Activated CD4-positive, CD25-positive, alpha-beta regulatory T cell (primary cell): ENCODE measurements at places on chromosomes 5 and 9.

DNA sequence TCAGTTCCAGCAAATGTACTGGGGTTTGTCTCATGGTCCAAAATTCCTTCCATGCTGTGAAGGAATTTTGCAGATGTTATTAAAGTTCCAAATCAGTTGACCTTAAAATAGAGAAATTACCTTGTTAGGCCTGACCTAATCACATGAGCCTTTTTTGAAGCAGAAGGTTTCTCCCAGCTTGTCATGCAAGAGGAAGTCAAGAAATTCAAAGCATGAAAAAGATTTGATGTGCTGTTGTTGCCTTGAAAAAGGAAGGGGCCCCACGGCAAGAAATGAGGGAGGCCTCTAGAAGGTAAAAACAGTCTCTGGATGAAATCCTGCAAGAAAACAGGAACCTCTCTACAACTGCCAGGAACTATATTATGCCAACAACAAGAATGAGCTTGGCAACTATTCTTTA lies 24.2 kb upstream of the HAPLN1 start:
- DNase-seq: no peak

GRCh38 chr5:53083927-53084326 lies 25.6 kb downstream of the MOCS2 start:
- DNase-seq: no peak

DNA sequence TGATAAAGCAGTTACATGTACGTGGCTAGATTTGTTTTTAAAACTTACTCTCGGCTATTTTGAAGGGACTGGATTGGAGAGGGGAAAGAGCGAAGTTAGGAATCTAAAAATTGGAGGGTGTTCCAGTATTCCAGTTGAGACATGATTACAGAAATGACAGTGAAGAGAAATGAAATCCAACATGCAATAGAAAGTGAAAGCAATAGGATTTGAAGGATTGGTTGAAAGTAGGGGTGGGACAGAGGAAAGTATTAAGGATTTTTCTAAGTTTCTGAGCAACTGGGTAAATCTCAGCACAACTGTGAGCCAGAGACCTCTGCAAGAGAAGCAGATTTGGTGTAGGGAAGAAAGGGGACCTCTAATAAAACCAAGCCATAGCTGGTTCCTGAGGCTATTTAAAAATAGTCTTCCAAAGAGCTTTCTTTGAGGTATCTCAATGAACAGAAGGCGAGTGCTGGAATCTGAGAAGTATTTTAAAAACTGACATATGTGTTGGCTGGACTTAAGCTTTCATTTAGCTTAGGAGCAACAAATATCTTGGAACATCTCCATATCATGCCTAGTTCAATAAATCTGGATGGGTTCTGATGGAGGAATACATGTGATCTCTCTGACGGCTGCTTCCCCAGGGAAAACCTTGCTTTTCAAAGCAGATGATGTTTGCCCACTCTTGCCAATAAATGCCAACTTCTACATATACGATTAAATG lies 110.4 kb upstream of the IFNK start:
- no peak for DNase-seq

DNA sequence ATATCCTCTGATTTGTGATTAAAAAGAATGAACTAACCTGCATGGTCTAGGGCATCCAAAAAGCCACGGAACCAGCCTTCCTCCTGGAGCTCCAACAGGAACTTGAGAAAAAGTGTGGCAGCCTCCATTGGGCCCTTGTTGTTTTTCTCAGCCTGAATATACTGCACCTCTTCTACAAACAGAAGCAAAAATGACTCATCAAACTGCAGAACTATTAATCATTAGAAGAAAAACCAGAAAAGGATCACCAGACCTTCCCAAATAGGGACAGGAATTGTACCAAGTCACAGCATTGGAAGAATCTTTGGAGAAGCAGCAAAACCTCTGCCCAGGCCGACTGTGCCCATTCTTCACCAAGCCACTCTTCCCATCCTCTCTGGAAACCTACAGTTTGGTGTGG lies 25.2 kb downstream of the RIGI start:
- no peak for DNase-seq

GRCh38 chr5:44747396-44747795 lies 61.4 kb upstream of the MRPS30 start:
- no peak for DNase-seq

- no peak for DNase-seq
Measured at GRCh38 chr5:135437796-135438560, 9.2 kb downstream of the DCANP1 start.

DNA sequence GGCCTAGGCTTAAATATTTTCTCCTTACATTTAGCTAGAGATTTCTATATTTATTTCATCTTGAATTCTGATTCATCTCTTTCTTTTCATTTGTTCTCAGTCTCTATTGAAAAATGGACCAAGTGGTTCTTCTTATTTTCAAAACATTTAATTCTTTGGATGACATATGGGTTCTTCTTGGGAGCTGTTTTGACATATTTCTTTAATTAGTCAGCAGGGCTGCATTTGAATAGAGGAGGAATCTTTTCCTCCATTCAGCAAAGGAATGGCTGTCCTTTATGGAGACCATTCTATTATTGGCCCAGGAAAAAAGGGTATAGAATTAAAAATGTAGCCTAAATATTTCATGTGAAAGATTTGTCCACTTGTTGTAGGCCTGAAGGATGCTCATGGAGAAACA lies 109.9 kb downstream of the RPS23 start:
- no peak for DNase-seq

DNA sequence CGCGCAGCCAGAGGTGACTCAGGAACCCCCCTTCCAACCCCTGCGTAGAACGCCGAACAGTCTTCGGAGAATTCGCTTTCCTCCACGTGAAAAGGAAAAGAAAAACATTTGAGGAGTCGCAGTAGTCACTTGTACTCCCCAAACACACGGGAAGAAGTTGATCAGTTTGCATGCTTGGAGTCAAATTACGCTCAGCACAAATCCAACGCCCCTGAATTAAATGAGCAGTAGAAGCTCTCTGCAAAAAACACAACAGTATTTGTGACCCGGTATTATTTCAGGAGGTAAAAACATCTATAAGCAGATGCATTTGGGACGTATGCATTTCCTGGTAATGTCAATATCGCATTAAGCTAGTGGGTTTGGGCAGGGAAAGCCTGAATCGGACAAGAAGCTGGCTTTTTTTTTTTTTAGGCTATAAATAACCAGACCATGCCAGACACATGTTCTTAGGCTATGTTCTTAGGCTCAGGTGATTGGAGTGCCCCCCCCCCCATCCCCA lies 854 bp upstream of the ARL15 start:
- DNase-seq: no peak

- DNase-seq: no peak
Measured at GRCh38 chr9:12849486-12850003, 74.7 kb downstream of the LURAP1L start.

- no peak for DNase-seq
Measured at GRCh38 chr9:109935406-109936087, 155.5 kb downstream of the PALM2AKAP2 start.

DNA sequence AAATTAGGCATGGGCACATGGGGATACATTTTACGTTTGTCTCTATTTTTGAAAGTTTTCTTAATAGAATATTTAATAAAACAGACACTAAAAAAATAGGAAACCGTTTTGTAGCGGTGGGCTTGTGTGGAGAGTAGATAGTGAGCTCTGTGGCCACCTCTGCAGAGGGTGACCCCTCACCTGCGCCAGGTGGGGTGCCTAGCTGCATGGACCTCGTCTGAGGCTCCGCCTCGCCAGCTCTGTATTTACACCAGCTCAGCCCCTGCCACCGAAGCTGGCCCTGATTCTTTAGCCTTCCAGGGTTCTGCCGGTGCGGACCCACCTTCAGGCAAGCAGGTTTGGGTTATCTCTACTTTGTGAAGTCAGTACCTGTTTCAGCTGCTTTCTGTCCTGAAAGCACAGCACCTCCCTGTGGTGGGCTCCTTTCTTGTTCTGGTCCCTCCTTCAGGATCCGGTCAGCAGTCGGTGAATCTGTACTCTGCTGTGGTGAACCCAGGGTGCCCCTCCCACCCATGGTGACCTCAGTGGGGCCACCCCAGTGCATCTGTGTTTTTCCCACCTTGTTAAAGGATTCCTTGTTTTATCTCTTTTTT lies 105.2 kb upstream of the CACNA1B start:
- no peak for DNase-seq

DNA sequence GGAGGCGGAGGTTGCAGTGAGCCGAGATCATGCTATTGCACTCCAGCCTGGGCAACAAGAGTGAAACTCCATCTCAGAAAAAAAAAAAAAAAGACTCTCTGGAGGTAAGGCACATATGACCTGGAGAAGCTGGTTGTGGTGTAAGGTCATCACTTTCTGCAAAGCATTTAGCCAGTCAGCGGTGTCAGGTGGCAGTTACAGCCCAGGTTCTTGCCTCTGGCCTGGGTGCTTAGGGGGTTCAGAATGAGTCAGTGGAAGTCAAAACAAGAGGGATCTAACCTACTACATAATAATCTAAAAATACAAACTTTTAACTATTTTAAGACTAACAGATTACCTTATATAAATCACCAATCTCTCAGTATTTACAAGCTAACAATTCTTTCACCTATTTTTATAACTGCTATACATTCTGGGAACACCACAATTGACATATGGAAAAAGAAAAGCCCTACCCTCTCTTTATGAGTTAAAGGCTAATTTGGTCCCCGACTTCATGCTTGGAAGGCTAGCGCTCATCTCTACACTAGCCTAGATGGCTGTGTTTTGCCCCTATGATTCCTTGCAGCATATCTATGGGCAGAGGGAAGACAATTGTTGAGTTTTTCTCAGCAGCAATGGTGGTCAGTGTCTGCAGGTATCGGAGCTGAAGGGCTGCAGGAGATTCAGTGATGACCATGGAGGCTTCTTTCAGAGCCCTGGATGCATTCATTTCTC lies 29.2 kb downstream of the STOM start:
- no peak for DNase-seq

GRCh38 chr5:42306287-42306686 lies 117.0 kb upstream of the GHR start:
- DNase-seq: no peak

DNA sequence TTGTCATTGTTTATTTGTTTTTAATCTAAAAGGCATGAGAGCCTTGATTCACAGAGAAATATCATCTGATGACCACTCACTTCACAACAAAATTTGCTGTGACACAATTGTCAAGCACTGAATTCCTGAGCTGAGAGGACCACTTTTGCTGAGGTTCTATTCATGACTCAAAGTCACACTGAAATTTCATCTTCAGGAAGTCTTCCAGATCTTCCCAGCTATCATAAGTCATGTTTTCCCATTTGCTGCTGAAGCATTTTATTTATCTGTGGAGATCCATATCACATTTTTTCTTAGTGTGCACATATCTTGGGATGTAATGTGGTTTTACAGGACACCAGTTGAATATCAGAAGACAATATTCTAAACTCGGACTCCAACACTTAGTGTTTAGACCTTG lies 255.1 kb upstream of the TRIM32 start:
- no peak for DNase-seq

DNA sequence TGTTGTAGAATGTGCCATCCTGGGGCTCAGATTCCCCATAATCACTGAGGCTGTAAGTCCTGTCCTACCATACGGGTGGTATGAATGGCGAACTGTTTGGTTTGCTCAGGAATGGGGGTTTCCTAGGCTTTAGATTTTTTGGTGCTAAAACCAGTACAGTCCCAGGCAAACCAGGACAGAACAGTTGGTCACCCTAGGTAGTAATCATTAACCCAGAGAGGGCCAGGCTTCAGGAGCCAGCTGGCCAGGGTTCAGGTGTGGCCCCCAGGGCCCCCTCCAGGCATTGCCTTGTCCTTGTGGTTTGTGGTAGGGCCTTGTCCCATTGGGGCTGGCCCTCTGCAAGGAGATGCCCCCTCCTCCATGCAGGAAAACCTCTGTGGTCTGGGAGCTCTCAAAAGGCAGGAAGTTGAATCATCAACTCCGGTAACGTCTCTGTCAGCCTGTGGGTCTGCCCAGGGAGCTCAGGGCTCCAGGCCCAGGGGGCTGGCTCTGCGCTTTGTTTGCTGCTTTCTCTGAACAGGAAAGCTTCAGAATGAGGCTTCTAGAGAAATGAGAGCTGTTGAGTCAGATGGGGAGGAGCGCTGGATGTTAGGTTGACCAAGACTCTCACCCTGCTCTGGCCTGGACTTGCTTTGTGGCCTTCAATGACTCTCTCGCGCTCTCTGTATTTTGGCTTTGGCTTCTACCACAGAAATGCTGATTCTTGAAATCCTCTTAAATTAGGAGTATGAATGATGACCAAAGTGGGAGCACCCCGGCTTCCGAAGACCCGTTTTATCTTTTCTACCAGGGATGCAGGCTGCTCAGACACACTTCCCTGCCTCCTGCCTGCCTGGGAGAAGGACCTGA lies 22.2 kb upstream of the JADE2 start:
- peak; percentile 17 for DNase-seq

DNA sequence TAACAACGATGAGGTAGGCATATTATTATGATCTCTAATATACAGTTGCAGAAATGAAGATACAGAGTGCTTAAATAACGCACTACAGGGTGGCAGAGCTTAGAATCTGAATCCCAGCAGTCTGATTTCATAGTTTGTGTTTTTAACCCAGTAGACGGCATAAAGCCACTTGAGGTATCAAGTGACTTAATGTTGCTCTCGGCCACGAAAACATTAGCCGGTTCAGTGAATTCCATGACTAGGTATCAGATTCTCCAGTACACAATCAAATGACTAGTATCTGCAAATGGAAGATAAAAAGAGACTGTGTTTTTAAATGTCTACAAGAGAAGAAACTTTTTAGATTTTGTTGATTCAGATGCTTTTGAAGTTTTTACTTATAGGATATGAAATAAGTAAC lies 24.8 kb downstream of the SMC2 start:
- no peak for DNase-seq

DNA sequence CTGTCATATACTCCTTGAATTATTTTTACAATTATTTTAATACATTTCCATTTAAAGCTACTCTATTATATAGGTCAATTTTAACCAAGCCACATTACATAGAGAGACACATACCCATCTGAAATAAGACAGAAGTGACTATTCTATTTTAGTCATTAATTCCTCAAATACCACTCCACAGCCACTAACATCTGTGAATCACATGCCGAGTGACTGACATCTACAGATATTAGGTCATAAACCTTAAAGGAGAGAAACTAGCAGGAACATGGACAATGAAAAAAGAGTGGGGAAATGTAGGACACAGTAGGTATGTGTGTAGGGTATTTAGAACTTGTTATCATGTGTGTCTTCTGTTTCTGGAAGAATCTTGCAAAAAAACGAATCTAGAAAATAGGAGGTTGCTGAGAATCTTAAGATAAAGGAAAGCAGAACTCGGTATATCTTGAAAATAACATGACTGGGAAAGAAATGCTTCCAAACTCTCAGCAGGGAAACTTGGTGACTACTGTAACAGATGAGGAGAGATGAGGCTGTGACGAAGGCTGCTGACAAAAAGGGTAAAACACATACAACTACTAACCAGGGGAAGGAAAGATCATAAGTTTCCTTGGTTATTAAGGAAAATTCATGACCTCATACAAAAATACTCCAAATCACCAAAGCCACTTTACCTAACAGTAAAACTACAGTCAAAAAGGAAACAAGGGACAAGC lies 84.6 kb downstream of the PLPP1 start:
- DNase-seq: no peak

DNA sequence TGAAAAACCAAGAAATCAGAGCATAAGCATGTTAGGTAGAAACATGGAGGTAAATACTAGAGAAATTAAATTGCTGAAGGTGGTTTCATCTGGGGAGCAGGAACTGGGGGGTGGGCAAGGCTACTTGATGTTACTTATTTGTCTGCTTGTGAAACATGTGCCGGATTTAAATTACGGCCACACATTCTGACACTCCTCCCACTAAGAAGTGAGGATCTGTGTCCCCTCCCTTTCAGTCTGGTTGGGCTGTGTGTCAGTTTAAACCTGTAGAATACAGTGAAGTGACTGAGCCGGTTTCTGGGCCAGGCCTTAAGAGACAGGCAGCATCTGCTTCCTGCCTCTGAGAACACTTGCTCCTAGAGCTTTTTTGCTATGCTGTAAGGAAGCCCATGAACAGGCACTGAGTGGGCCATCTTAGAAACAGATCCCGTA lies 2.3 kb upstream of the IARS1 start:
- no peak for DNase-seq
